ENCODE measurements at places on chromosomes 4 and X.

DNA sequence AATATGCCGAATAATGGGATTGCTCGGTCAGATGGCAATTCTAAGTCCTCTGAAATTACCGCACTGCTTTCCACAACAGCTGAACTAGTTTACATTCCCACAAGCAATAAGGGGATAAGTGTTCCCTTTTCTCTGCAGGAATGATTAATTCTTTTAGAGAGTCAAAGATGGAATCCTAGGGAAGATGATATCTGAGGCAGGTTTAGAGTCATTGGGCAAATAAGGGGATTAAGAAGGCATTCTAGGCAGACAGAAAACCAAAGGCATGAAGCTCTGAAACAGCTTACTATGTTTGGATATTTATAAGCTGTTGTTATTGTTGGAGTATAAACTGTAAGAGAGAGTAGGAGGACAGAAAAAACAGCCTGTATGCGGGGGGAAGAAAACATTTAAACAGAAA is 85.7 kb downstream of the TET2 start:
- peak; percentile 12 for DNase-seq

GRCh38 chr4:78517050-78517652 is 34.4 kb upstream of the ANXA3 start:
- peak; percentile 64 for DNase-seq

DNA sequence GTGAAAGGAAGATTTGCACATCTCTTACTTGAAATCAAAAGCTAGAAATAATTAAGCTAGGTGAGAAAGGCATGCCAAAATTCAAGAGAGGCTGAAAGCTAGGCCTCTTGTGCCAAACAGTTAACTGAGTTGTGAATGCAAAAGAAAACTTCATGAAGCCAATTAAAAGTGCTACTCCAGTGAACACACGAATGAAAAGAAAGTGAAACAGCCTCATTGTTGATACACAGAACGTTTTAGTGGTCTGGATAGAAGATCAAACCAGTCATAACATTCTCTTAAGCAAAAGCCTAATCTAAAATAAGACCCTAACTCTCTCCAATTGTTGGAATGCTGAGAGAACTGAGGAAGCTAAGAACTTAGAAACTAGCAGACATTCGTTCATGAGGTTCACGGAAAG is 122.3 kb downstream of the UNC5C start:
- DNase-seq = peak; percentile 40

DNA sequence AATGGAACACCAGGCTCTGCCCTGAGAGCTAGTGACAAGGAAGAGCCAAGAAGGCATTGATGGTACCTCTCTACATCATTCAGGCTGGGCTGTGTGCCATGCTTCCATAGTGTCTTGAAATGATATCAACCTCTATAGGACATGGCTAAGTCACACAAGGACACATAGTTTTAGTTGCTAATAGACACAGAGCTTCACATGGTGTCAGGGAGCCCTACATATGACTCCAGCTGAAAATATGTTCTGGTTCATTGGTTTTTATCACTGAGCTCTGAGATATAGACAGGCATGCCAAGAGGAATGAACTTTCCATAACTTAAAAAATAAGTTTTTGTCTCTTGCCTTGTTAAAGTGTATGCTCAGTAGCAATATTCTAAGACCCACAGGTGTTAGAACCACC is 72.1 kb upstream of the PRKG2 start:
- DNase-seq = no peak

- peak; percentile 0 for DNase-seq
Measured at GRCh38 chrX:73262991-73263390, 48.3 kb upstream of the NAP1L2 start.

GRCh38 chrX:134727363-134727762 is 69.1 kb upstream of the PLAC1 start:
- no peak for DNase-seq

- no peak for DNase-seq
Measured at GRCh38 chr4:84778041-84778440, 188.4 kb downstream of the WDFY3 start.

- peak; percentile 72 for DNase-seq
Measured at GRCh38 chr4:7818399-7818911, 121.2 kb downstream of the AFAP1 start.

DNA sequence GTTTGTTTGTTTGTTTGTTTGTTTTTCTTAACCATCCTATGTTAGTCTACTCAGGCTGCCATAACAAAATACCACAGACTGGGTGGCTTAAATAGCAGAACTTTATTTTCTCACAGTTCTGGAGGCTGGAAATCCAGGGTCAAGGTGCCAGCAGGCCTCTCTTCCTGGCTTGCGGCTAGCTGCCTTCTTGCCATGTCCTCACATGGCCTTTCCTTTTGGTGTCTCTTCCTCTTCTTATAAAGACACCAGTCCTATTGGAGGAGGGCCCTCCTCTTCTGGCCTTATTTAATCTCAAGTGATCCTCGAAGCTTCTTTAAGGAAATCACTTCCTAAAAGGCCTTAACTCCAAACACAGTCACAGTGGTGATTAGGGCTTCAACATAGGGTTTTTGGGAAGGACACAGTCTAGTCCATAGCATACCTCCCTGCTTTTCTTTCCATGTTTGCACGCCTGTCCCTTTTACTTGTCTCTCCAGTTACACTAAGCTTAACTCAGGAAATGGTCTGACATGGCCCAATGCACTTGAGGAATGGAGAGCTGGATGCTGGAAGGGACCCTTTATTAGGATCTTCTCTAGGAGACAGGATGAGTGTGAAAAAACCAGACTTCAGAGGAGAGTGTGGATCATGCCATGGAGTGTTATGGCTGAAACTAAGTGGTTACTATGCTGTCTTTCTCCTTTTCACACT is 36.0 kb upstream of the MGST2 start:
- DNase-seq = no peak

GRCh38 chr4:40915318-40916217 is 165.8 kb downstream of the NSUN7 start:
- peak; percentile 76 for DNase-seq

GRCh38 chr4:27791640-27792039 is 931.0 kb downstream of the STIM2 start:
- DNase-seq = no peak

DNA sequence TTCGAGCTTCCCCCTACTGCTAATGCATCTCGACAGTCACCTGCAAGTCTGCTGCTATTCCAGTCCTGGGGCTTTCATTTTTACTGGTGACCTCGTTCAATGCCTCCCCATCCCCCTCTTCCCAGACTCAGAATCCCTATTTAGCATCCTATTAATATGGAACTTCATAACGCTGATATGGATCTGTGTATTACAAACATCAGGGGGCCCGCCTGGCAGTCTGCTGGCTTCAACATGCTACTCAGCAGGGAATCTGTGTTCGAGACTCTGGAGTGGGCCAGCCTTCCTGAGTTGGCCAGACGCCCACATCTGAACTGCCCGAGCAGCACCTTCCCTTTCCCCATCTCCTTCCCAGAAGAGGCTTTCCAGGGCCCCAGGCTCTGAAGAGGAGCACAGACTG is 173.9 kb upstream of the PPARGC1A start:
- no peak for DNase-seq

- DNase-seq = no peak
Measured at GRCh38 chr4:40710484-40711254, 39.1 kb upstream of the NSUN7 start.

- DNase-seq = no peak
Measured at GRCh38 chrX:103800318-103800717, 23.7 kb downstream of the PLP1 start.

DNA sequence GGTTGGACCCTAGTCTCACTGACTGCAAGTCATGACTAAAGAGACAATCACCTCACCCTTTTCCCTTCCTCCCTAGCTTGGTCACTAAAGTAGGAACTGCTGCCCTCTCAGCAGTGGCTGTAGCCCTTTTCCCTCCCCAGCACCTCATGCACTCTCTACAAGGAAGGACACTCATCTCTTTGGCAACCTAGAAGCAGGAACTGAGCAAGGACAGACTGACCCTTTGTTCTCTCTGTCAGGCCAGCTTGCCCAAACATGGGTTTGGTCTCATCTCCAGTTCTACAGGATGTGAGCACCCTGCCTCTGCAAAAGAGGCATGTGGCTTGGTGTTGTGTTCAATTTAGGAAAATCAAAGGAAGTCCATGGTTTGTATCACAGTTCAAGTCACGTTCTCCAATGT is 15.8 kb downstream of the LEF1 start:
- DNase-seq = no peak

DNA sequence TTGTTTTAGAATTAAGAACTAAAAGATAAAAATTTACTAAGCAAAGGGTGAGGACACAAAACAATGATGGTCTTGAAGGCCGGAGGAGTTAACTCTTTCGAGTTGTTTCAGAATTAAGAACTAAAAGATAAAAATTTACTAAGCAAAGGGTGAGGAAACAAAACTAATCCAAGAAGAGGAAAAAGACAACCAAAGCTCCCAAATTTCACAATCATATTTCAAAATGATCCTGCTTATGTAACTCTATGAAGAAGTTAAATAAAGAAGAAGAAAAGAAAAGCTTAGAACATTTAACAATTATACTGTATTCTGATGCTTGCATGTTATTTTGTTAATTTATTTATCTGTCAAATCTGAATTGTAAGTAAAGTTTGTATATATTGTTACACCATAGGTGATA is 154.8 kb upstream of the SLIT2 start:
- DNase-seq = no peak

DNA sequence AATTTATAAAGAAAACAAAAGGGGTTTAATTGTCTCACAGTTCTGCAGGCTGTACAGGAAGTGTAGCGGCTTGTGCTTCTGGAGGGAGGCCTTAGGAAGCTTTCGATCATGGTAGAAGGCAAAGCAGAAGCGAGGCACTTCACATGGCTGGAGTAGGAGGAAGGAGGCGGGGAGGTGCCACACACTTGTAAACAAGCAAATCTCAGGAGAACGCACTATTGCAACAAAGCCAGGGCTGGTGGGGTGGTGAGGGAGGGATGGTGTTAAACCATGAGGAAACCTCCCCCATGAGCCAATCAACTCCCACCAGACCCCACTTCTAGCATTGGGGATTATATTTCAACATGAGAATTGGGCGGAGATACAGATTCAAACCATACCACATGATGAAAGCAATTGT is 1116.3 kb downstream of the FAT4 start:
- no peak for DNase-seq

DNA sequence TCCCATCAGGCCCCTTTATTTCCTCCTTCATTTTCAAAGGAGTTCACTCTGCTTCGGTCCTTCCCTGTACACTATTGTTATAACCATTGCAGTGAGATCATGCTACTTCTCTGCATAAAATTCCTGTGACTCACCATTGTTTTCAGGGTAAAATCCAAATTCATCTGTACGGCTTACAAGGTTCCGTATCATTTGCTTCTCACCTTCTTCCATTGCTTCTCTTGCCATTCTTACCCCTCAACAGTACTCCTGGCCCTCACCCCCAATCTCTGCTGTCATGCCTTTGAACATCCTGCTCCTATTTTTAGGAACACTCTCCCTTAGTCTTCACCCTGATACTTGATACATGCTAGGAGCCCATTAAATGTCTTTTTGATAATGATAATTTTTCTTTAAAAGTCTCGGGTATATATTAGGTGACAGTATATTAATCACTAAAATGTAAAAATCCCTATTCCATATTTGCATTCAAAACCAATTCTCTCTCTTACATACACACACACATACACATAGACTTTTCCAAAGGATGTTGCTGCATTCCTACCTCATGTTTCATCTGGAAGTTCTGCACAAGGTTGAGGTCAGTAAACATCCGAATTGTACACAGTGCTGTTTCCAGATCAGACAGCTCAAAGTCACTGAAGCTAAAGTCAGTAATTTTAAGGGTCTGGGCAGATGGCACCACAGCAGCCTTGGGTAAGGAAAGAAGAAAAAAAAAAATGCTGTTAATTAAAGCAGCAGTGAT is 103.4 kb downstream of the PDE5A start:
- peak; percentile 75 for DNase-seq

- no peak for DNase-seq
Measured at GRCh38 chrX:1294301-1295067, 25.9 kb downstream of the CSF2RA start.

- peak; percentile 73 for DNase-seq
Measured at GRCh38 chr4:87007528-87008446, 73.0 kb downstream of the AFF1 start.

DNA sequence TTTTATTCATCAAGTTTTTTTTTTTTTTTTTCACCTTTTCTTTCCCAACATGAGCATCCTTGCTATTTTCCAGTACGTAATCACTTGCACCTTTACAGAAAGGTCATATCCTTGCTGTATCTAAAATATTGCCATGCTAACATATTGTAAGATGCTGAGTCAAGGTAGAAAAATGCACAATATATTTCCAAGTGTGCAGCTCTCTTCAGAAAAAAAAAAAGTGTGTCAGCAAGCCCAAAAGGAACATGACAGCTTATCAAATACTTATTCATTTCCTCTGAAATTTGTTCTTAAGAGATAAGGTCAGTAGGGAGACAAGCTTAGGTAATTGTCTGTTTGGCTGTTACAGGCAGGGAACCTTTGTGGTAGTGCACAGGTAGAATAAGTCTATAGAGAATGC is 27.0 kb downstream of the SH2D1A start:
- DNase-seq = no peak

DNA sequence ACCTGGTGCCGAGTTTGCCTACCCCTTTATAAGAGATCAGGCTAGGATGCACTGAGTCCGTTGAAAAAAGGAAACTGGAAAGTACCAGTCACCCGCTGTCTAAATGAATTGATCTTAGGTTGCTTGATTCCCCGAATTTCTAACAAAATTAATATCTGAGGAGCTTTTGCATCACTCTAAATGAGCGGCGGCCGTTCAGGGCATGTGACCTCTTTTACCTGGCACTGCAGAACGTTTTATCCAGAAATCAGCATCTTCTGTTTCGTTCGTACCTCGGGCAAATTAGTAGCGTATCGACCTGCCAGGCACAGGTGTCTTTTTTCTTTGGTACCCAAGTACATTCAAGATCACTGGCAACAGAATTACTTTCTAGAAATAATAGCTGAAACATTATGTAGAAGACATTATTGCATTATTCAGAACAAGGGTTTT is 876 bp downstream of the KLHL2 start:
- DNase-seq = peak; percentile 52

DNA sequence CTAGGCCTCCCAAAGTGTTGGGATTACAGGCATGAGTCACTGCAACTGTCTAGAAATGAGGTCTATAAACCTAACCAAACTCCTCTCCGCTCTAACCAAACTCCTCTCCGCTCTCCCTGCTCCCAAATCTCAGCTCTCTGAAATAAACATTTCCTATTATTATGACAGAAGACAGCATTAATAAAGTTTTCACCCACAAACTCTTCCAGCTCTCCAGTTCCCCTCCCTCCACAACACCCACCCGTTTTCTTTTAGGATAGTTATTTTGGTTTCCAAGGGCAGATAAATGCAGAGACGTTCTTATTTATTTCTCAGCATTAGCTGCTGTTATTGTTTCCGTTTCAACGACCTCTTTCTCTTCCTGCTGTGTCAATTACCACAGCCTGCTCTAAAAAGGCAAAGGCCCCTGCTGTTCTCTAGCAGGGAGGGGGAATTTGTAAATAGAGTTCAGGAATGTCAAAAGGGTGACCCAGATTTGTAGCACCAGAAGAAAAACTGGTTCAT is 13.3 kb upstream of the SCD5 start:
- DNase-seq = peak; percentile 51

Data from astrocyte of the hippocampus (primary cell).